NCI-H345 (cell line): ENCODE measurements at places on chromosomes 6 and 20.

DNA sequence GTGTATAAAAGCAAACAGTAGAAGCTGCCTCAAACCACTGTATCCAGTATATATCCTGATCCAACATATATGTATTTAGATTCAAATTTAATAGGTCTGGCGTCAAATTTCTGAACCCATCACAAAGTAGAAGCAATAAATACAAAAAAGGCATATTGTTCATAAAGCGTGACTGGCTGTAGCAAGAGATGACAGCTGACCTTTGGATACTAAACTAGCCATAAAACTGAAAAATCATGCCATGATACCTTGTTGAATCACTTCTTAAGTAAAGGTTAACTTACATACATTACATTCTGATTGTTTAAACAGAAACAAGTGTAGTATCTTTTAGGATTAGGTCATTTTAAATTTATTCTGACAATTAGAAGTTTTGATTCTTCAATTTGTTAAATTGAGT is 372.0 kb upstream of the FLRT3 start:
- no peak for DNase-seq

- no peak for DNase-seq
Measured at GRCh38 chr6:132478674-132479073, 34.2 kb downstream of the STX7 start.

DNA sequence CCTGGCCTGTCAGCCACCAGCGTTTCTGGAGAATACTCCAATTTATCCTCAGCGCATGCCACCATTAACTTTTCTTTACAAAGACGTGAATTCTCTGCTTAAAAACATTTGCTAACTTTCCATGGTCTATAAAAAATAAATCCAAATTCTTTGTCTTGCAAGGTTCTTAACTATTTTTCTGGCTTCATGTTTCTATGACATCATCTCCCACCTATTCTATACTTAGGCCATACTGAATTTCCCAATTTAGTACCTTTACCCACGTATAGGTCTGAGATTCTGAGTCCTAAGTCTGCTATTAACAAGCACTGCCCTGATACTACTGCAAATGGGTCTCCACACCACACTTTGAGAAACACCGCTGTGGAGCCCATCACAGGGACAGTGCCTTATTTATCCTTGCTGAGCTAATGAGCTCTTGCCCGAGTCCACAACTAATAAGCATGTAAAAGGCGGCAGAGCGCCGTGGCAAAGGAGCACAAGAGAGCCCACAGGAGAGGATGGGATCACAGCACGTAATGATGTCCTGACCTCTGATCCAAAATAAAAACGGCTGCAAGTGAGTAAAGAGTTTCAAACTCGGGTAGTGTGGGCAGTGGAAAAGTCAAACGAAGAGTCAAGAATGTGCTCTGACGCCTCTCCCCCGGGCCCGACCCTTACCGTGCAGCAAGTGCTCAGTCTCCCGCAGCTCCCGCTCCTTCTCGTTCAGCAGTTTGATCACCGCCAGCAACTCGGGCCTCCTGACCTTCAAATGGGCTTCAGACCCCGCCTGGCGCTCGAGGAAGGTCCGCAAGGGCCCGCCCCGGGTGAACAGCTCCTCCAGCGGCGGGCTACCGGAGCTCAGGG is 519 bp downstream of the MTRF1L start:
- DNase-seq: no peak

DNA sequence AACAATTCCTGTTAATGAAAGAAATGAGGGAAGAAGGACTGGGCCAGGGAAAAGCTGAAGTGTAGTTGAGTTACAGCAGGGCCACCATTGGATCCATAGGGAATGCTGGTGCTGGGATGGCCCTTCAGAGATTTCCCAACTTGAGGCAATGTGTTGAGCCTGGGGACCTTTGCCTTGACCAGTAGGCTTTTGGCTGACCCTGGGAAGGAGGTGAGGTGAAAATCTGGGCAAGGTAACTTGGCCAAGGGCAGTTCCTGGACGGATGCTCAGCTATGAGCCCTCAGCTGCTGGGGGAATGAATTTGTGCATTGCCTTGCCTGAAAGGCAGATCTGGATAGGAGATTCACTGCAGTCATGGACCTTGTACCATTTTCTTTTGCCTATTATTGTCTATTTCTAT is 20.4 kb downstream of the UTRN start:
- DNase-seq: no peak

DNA sequence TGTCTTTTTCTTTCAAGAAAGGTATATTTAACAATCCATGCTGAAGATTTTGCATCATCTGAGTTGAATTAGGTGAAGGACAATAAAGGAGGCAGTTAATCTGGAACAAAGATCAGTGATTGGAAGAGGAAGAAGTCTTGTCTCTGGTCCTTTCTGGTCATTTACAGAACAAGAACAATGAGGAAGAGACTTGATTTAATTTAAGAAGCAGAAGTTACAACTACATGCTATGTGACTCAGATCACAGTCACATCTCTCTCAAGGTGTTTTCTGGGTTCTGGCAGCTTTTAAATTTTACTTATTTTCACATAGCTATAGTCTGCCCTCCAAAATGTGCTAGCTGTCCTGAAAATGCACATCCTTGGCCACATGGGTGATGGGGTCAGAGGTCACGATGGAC is 53.5 kb upstream of the DEK start:
- DNase-seq: no peak

- DNase-seq: no peak
Measured at GRCh38 chr20:40255365-40255764, 433.7 kb downstream of the MAFB start.
